ENCODE measurements at places on chromosomes 3 and 15.

DNA sequence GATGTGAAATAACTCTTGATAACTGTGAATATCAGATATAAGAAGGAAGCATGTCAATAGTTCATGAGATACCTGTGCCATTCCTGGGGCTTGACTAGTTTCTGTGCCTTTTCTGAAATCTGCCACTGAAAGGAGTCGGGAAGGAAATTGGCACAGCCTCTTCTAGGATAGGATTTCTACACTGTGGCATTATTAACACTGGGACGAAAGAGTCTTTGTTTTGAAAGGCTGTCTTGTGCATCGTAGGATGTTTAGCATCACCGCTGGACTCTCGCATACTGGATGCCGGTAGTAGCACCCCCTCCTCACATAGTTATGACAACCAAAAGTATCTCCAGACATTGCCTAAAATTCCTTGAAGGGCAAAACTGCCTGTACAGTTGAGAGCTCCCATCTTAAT is 77.9 kb upstream of the SAMMSON start:
- DNase-seq: no peak

GRCh38 chr3:151230646-151231045 is 27.6 kb upstream of the GPR171 start:
- DNase-seq: no peak

DNA sequence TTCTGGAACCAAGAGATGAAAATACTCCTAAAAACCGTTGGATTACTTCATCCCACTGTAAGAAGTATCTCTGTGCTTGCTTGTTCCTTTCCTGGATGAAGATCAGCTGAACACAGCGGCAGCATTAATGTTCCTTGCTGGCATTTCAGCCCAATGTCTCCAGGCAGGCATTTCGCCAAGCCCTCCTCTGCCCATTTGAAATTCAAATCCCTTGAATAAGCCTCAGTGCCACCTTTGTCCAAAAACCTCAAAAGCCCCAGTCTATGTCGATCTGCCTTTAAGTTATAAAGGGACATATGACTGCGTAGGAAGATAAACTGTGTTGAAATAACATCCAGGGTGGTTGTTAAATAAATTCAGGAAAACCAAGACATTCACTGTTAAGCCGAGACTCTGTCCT is 156.8 kb upstream of the PDZRN3 start:
- no peak for DNase-seq

DNA sequence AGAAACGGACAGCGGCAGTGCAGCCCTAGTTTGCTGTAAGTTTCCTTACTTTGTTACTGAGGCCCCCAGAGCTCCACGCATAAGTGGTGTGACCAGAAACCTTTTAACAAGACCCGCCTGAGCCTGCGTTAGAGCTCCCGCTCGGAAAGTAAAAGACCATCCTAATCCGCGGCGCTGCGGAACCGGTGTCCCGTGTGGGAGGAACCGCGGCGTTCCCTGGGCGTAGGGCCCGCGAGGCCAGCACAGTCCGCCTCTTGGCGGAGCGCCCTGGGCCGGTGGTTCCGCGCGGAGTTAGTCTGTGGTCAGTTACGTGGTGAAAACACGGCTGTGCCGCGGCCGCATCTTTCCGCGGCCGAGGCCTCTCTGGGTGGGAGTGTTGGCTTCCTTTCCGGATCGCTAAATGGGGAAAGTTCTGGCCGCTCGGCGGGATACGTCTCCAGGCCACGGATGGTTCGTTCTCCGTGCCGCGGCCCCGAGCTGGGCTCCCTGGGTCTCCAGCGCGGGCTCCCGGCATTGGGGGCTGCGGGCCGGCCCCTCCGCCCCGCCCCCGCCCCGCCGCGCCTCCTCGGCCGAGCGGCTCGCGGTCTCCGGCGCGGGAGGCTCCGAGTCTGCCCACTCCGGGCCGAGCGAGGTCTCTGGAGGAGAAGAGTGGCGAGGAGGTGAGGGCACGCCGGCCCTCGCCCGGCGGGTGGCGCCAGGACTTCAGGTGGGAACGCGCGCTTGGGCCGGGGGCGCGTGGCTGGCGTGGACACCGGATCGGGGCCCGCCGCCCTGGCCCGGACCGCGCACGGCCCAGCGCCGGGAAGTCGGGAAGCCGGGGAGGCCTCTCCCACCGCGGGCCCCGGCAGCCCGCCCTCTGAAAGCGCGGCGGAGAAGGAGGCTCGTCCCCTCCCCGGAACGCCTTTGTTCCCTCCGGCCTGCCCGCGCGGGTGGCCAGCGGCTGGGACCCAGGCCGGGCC is 754 bp downstream of the B3GNT5 start:
- no peak for DNase-seq

DNA sequence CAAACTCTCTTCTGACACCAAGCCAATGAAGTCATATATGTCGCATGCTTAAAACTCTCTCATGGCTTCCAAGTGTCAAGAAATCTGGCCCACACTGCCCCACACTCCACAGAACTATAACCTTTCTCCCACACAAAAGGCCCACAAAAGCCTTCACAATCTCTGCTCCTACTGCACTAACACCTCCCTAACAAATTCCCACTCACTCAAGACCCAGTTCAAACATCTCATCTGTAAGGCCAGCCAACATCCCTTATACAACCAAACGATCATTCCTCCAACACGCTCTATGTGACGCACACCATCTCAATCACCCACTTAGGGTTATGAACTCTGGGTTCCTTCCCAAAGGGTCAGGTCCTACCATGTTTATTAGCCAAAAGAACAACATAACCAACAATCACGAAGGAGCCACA is 13.5 kb downstream of the TBC1D2B start:
- DNase-seq: no peak

- DNase-seq: no peak
Observed at GRCh38 chr3:132211896-132212295, 105.3 kb upstream of the ACP3 start.

DNA sequence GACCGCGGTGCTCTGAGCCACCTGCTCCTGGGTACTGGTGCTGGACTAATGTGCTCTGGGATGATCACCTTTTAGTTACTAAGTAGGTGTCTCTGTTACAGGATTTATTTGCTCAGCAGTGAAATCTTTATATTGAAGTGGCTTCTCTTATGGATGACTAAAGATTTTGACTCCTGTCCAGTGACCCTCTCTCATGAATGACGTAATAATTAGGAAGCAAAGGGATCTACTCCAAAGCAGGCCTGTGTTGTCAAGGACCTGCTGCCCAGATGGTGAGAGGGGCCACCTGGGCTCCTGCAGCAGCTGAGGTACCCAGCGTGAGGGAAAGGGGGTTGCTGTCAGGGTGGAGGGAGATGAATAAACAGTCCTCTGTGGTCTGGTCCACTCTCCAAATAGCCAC is 263.6 kb downstream of the GABRG3 start:
- DNase-seq: no peak

GRCh38 chr3:133709139-133709750 is 36.9 kb upstream of the TF start:
- no peak for DNase-seq

DNA sequence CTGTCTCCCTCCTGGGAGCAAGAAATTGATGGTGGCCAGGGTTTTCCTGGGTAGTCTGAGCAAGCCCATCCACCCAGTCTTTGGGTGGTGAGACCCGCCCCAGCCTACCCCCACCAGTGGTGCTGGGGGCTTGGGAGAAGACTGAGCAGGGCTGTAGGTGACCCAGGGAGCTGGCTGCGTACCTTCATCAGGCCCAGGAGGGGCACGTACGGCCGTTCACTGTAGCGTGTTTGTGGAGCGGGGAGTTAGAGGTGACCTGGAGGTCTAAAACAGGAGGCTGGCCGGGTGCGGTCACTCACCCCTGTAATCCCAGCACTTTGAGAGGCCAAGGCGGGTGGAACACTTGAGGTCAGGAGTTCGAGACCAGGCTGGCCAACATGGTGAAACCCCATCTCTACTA is 11.5 kb downstream of the LOXL1 start:
- DNase-seq: no peak

DNA sequence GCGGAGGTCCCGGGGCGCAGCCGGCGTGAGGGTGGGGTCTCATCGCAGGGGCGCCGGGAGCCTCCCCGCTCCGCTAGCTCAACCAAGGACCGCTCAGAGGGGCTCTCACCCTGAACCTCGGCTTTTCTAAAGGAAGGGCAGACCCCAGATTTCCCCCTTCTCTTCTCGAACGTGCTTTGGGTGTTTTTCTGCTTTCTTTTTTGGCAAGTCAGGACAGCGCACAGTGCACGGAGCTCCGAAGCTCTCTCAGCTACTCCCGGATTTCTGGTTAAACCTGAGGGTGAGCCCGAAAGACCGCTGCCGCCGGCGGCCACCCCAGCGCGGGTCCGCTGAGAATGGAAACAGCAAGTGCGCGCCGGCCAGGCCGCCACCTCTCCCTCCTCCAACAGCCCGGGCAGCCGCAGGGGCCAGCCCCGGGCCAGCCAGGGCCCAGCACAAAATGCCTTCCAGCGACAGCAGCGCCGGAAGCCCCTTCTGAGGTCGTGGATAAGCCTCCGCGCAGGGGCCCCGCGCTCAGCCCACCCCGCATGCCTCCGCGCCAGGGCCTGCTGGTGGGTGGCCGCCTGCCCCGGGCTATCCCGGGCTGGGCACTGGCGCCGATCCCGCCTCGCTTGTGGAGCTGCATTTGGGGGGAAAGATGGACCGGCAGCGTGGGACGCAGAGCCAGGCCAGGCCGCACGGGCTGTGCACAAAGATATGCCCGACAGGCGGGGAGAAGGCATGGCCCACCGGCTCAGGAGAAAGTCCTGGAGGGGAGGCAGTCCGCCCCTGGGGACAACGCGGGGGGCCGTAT is 8.2 kb upstream of the OCA2 start:
- DNase-seq: no peak

GRCh38 chr15:37528432-37528831 is 406.0 kb upstream of the TMCO5A start:
- no peak for DNase-seq

DNA sequence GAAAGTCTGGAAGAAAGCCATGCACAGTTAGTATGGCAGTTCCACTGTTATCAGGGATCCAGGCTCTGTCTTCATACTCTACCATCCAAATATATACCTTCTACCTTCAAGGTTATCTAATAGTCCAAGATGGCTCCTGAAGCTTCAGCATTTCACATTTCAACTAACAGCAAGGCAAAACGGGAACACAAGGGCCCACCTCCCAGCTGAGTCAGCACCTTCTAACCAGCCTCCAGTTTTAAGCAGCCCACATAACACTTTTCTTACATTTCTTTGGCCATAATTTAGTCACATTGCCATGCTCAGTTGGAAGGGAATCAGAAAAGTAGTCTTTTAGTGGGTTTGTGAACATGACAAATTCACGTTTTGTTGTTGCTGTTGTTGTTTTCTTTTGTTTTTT is 15.4 kb upstream of the MSL2 start:
- no peak for DNase-seq

DNA sequence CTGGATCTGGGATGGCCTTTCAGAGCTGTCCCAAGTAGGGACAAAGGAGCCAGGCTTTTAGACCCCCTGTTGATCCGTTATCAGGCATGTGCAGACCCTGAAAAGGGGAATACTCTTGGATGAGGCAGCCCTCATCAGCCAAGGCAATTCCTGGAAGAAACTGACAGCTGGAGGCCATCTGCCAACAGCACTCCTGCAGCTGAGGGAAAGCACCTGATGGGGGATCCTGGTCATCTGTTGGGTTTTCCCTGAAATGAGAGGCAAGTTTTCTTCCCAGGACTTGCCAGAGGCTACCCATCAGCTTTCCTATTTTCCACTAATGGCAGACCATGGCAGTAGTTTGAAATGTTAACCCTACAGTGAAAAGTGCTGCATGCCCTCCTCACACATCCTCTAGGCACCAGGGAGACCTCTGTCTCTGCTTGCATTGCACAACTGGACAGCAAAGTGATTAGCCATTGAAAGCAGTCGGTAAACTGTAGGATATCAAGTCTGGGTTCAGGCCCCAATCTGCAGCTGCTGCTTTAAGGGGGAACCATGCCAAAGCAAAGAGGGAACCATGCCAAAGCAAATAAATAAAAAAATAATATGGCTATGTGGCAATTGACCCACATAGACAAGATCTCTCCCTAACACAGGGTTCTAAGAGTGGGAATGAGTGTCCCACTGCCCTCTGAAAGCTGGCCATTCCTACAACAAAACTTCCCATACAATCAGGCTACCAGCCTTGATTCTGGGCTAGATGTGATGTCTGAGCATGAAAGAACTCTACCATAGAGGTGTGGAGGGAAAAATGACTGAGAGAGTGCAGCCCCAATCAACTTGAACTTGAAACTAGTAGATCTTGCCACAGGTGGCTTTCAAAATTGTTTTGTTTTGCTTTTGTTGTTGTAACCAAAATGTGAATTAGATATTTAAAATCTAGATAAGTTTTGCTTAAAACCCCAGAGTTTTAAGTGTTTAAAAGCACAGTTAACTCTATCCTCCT is 232.0 kb upstream of the STT3B start:
- DNase-seq: no peak

GRCh38 chr3:160641665-160642309 is 35.2 kb upstream of the ARL14 start:
- no peak for DNase-seq

DNA sequence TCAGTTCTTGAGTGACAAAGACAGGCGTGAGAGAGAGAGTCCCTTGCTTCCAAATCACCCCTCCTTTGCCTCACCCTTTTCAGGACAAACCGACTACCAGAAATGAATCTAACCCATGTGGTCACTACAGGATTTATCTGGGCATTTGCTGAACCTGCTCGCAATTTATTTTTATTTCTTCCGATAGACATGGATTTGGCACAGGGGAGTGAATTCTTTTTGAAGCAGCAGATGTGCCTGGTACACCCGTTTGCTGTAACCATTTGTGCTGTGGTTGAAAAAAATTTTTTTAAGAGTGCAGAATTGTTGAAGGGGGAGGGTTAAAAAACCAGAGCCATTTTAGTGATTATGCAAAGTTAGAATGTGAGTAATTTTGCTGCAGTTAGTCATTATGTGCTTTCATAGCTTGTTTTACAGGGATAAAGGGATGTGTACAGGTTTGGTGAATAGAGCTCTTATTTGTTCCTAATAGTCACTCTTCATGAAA is 442.0 kb downstream of the LPP start:
- no peak for DNase-seq

DNA sequence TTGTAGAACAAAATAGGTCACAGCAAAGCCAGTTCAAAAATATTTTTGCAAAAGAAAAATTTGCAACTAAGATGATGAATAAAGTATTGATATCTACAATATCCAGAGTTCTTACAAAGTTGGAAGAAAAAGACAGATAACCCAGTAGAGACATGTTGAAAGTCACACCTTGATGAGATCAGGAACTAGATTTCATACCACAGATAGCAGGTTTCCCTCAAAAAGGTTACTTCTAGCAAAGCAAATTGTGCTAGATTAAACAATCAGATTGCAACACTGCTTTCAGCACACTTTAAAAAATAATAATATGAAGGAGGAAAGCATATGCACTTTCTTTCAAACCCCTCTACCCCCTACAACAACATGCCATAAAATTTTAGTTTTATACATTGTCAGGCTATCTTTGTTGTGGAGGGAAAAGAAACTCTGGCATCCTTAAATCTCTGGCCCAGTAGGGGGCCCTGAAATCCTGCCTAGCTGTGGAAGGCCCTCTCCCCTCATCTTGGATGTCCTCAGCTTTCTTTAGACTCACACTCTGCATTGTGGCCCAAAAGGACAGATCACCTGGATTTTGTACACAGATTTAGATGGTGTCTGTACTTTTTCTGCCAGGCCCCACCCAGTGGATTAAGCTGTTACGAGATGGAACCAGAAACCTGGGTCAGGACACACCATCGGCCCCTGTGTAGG is 50.9 kb downstream of the CCR3 start:
- no peak for DNase-seq

GRCh38 chr15:97521381-97522285 is 438.9 kb upstream of the ARRDC4 start:
- DNase-seq: no peak

- DNase-seq: no peak
Observed at GRCh38 chr15:23484870-23485269, 37.8 kb upstream of the GOLGA6L2 start.

- no peak for DNase-seq
Observed at GRCh38 chr3:68018275-68018674, 363.9 kb upstream of the SUCLG2 start.

Data from bone marrow (tissue), 2 donors.